Ecto neural progenitor cell (in vitro differentiated cells): ENCODE measurements at places on chromosomes 3 and 15.
A peak's percentile ranks its signal among the peaks of the same experiment; 100 is the strongest.

DNA sequence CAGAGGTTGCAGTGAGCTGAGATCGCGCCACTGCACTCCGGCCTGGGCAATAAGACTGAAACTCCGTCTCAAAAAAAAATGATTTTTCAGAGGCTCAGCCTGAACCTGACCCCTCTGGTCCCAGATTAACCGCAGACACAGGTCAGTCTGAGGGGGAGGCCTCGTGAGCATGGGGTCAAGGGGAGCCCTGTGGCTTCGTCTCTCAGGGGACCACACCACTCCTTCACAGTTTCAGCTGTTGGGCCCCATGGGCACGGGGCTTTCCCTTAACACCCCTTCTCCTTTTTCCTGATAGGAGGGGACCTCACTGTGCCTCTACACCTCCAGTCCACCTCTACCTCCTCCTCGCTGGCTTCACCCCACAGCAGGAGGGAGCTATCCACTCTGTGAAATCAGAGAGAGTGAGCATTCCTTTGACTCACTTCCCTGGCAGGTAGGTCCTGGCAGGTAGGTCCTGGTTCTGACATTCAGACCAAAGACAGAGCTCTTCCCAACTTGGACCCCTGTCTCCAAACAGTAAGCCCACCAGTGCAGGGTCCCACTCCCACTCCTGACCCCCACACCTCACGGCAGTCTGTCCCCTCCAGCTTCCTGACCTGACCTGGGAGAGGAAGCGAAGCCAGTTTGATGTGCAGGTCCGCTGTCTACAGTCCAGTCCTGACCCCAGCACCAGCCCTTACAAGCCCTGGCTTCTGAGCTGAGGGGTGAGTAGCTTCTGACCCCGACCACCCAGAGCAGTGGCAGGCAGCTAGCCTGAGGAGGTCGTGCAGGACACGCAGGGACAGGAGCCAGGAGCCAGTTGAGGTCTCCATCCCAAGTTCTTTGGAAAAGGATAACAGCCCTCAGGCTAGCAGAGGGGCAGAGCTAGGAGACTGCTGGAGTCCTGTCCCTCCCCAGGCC, 9.0 kb downstream of the RRP9 start:
- no peak for DNase-seq

DNA sequence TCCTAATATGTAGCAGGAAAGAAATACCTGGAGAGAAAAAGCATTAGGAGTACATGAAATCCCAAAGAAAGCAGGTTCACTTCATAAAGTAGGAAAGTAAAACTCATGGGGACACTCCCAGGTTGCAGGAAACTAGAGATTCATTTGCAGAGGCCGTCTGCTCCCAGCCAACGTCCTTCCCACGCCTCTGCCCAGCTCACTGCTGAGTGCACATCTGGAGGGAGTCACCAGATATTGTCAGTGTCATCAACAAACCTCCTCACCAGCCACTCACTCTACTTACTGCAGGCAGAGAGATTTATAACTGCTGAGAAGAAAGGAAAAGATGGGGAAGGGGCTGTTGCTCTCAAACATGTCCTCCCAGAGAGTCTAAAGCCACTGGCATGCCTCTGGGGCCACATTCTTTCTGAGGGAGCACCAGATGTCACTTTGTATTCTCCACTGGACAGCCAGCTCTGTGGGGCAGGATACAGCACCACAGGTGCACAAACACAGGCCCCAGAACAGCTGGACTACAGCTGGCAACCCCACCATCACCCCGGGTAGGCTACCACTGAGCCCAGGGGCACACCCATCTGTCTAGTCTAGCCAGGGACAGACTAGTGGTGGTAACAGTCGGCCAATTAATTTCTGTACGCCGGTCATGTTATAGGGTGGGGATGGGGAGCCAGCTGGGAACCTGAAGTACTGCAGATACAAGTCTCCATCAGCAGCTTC, 64.5 kb downstream of the NPTN start:
- no peak for DNase-seq

GRCh38 chr3:153095441-153095840, 66.6 kb upstream of the RAP2B start:
- no peak for DNase-seq

- DNase-seq: no peak
Observed at GRCh38 chr15:44676676-44677075, 13.2 kb upstream of the SPG11 start.

DNA sequence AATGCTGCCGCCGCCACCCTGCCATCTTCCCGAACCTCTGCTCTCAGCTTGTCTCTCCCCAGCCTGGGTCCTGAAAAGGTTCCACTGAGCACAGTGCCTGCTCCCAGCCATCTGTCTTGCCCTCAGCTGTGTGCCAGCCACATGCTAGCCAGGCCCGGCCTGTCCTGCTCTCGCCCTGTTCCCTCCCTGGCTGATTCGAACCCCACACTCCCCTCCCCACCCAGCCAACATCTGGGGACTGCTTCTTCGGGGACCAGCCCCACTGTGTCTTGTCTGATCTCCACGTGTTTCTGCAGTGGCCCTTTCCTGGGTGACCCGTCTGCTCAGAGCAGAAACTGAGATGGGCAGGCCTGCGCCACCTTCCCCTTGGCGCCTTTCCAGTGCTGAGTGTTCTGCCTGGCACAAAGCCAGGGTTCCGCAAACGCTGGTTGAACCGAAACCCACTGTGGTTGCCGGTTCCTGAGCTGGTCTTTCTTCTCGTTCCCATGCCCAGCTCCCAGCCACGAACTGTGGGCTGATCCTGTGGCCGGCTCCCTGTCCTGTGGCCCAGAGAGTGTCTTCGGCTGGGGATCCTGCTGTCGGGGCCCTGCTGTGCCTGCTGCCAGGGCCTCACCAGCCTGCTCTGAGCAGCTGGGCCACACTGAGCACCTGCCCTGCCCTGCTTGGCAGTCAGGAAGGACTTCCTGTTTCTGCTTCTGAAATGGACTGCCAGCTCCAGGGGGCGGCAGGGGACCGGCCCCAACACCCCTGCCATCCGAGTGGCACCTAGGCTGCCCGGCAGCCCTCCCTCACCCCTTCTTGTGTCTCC, 62.7 kb upstream of the KLF13 start:
- DNase-seq: peak; percentile 39

GRCh38 chr3:23704298-23704697, 101.5 kb upstream of the UBE2E1 start:
- DNase-seq: no peak

DNA sequence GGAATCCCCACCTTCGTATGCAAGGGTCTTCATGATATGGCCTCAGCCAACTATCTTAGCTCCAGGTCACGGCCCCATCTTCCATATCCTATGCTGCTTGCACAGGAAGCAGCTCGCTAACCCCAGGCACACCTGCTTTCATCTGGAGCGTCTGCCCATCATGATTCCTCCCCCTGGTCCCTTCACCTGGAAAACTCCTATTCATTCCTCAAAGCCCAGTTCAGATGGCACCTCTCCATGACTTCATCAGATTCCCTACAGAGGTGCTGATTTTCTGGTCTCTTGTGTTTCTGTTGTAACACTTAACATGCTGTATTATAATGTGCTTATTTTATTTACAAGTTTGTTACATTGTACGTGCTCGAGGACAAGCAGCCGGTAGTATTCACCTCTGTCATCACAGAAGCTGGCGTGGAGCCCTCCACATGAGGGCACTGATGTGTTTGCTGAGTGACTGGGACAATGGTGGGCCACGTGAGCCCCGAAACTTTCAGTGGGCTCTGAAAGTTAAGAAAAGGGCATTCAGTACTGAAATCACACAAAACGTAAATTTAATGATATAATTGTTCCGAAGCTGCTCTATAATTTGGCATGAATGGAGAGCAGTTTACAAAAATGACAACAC, 16.2 kb downstream of the MUC20 start:
- DNase-seq: no peak

GRCh38 chr3:189637750-189638149, 6.6 kb downstream of the TP63 start:
- DNase-seq: no peak

GRCh38 chr3:46908986-46909534, 31.5 kb downstream of the PTH1R start:
- DNase-seq: no peak

GRCh38 chr15:89836267-89837133, 21.8 kb upstream of the ANPEP start:
- no peak for DNase-seq

DNA sequence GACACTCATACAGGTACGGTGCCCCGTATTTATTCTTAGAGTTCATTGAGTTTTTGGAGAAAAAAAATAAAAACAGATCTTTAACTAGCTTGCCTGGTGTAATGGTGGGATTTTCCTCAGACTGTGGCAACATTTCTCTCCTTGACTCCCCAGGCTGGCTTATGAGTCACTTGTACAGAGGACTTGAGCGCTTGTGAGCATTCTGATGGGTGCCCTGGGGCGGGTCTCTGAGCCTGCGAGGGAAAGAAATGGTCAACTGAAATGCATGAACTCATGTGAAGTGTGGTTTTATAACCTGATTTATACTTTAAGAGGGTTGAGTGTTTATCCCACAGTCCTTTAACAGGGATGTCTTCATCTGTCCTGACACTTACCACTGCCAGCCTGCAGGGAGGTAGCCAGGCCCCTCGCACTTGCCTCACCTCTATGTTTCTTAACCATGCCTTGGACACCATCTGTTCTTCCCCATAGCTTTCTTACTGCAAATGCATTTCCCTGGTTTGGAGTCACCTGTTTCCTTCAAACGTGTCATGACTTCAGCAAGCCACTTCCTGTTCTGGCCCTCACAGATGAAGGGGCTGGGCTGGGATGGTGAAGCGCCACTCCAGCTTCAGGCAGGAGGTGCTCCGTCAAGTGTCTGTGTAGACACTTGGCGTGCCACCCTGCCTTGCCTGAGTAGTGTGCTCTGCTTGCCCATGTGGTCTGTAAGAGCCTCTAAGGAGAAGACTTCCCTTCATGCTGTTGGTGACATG, 118.7 kb downstream of the PDE8A start:
- no peak for DNase-seq

GRCh38 chr3:72818092-72818773, 30.0 kb downstream of the SHQ1 start:
- no peak for DNase-seq

DNA sequence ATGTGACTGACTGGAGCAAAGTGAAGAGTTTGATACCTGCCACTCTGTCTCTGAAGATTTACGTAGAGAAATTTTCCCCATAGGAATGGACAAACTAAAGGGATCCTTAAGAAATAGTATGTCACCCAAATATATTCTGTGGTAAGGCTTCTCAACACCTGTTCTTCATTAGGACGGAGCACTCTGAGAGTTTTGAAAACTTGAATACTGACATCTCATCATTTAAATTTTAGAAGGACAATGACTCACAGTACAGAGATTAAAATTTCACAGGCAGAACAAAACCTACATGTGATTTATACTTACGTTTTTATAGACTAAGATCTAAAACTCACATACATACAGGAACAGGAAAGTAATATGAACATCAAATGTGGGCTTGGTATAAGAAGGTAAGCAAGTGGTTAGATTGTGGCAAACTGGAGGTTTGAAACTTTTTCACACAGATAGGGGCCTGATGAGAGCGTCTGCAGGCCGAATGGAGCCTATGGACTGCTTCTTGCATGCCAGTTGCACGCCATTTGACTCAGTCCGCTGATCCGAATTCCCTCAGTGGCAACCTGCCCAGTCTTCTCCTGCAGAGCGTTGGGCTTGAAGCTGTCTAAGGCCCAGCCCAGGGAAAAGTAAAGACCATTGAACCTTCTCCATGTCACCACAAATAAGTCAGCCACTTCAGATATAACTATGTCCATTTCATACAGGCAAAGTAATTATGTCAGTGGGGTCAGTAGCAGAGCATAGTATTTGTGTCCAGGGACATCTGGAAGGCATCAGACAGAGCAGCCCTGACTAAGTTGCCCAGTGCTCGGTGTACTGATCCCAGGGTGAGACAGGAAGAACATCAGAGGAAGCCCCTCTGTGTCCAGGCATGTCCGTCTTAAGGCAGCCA, 45.7 kb downstream of the ZBTB38 start:
- no peak for DNase-seq

DNA sequence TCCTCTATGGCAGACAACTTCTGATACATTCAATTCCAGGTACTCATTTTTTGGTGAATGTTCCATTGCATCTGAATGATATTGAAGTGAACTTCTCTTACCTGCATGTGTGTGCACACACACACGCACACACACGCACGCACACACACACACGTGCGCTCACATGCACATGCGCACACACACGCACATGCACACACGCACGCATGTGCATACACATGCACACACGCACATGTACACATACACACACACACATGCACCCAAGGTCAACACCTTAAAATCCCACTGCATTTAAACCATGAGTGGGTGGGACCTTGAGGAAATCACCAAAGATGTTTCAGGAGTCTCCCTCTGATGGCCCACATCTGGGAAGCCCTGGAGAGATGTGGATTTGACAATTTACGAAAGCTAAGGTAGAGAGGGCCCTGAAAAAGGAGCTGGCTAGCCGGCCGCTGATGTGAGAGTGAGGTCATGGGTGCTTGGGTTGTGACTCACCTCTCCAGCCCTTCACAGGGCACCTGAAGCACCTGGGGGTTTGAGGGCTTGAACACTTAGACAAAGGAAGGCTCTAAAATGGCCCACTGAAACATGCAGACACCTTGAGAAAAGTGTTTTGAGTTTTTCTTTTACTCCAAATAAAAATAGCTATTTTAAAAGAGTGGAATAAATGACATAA, 269.1 kb upstream of the LRRFIP2 start:
- DNase-seq: no peak

GRCh38 chr15:35627696-35628095, 81.7 kb upstream of the DPH6 start:
- DNase-seq: no peak

- DNase-seq: no peak
Observed at GRCh38 chr3:175269394-175269793, 410.3 kb downstream of the NAALADL2 start.

DNA sequence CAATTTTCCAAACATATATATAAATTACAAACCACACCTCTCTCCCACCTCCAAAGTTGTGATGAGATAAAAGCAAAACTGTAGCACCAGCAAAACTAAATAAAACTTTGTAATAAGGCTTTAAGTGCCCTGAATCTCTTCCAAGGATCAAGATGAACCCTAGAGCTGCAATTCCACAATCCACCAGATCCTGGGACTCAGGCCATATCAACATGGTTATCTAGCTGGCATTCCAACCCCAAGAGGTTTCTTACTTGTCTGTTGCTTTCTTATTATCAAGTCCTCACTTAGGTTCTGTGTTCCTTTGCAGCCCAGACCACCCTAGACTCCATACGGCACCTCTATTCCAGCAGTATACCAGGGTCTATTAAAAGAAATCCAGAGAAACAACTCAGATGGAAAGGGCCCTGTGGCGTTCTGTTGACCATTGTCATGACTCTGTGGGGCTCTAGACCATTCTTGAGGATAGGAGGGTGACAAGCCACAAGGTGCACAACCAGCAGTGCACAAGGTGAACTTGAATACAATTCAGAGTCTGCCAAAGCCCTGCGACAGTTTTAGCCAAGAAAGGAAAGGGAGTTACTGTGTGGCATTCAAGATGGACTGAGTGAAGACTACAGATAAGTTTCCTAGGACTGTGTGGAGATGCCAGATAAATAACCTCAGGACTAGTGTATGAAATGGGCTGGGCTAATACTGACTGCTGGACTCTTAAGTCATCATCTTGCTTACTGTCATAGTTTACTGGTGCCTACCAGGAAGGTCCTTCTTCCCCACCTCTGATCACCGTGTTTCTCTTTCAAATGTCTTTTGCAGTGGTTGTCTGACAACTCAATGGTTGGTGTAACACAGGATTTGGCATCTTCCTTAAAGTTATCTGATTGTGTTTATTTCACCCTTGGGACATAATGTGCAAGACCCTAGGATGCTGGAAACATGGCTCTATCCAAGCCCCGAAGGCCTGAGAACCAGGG, 27.2 kb downstream of the ACKR2 start:
- no peak for DNase-seq
